Fibroblast of skin of scalp (primary cell): ENCODE measurements at places on chromosomes 11 and 22.

DNA sequence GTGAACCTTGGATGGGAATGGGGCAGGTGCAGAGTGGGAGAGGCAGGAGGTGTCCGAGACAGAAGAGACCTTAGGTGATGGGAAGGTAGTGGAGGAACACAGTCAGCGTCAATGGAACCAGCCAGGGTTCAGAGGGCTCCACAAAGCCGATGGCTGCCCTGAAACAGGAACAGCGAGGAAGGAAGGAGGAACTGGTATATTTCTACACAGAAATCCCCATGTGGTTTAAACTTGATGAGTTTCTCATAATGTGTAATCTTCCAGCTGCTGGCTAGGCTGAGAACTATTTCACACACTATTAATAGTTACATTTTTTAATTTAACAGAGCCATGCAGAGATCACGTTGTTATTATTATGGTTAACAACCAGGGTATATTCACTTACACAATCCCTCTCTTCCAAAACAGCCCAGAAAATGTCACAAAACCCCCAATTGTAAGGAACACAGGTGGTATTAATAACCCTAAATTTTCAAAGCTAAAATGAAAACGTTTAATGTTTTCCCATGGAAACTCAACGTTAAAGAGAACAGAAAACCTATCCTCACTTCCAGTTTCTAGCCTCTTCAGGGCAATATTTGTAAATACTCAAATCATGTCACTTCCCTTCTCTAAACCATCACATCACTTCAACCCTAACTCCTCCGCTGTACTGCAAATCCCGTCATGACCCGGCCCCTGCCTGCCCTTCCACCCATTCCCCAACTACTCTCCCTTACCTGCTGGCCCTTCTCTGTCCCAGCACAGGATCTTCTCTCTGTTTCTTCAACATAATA is 74.5 kb upstream of the ARFGAP3 start:
- DNase-seq = peak; percentile 65

GRCh38 chr22:44333847-44334635 is 21.3 kb upstream of the SHISAL1 start:
- no peak for DNase-seq

- no peak for DNase-seq
These were observed 27.3 kb downstream of the MRTFA start for GRCh38 chr22:40609216-40609615.

DNA sequence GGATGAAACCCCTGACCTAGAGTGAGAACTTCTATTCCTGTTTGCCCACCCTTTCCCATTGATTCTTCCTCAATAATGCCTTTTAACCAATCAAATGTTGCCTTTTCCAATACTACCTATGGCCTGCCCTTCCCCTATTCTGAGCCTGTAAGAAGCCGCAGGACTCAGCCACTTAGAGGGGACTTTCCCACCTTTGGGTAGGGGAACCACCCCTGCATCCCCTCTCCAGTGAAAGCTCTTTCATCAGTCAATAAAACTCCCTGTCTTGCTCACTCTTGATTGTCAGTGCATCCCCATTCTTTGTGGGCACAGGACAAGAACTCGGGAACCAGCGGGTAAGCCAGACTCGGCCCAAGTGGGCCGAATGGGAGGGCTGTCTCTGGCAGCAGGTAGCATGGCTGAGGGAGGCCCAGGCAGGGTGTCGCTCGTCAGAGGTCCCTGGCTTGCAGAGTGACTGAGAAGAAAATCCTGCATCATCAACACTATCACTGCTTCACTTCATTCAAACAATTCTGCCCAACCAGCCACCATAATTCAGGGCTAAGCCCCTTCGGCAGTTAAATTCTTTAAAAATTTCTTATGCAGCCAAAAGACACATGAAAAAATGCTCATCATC is 30.4 kb downstream of the LDHAL6A start:
- no peak for DNase-seq

DNA sequence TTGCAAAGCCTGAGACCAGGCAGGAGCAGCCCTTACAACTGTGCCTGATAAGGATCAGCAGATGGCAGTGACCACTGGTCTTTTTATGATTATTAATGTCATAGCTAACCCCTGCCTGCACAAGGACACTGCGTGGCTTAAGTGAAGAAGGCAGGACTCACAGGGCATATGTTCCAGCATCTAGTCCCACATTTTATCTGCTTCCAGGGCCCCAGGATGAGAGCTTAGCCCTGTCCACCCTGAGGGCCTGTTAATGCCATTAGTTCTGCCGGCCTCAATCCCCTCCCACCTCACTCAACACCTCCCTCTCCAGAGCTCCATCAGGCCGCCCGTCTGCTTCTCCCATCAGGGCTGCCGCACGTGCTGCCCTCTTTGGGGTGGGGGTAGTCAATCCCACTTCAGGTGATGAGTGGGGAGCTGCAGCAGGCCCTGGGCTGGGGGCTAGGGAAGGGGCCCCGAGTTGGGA is 33.1 kb upstream of the TSPAN18 start:
- DNase-seq = no peak

GRCh38 chr11:17976651-17977050 is 36.2 kb downstream of the SERGEF start:
- DNase-seq = no peak

- no peak for DNase-seq
These were observed 1.4 kb upstream of the FTH1 start for GRCh38 chr11:61968758-61969390.

DNA sequence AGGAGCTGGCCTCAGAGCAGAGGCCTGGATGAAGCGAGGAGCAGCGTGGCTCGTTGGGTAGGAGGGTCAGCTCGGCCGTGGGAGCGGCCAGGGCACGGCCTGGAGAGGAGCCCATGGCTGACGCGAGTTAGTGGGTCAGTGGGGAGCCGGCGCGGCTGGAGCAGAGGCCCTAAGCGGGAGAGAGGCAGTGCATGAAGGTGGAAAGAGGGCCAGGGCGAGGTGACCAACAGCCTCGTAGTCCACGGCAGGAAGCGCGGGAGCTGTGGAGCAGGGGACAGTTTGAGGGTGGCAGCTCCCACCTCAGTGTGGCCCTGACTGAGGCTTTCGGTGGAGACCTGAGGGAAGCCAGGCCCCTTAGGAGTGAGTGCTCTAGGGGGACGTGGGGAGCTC is 24.1 kb downstream of the DCPS start:
- DNase-seq = no peak

DNA sequence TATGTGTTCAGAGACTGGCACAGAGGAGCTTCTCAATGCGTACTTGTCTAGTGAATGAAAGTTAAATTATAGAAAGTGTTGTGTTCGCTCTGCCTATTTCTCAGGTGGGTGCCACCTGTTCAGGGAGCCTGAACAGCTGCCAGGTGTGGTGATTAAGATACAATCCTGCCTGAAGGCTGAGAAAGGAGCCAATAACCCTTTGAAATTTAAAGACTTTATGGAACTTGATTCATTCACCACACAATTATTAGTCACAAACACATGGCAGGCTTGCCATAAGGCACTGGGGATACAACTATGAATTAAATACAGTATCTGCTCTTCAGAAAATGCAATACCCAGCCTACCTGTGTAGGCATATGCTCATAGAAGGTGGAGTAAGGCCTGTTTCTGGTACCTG is 92.9 kb upstream of the AMOTL1 start:
- DNase-seq = no peak

GRCh38 chr11:134597452-134597851 is 185.4 kb upstream of the B3GAT1 start:
- no peak for DNase-seq

- no peak for DNase-seq
These were observed 19.2 kb upstream of the TH start for GRCh38 chr11:2190657-2191471.

- no peak for DNase-seq
These were observed 9.0 kb downstream of the MED15 start for GRCh38 chr22:20516399-20516798.

GRCh38 chr22:45911601-45912271 is 65.2 kb downstream of the WNT7B start:
- DNase-seq = peak; percentile 25

- no peak for DNase-seq
These were observed 13.4 kb upstream of the PNPLA3 start for GRCh38 chr22:43910178-43910695.

DNA sequence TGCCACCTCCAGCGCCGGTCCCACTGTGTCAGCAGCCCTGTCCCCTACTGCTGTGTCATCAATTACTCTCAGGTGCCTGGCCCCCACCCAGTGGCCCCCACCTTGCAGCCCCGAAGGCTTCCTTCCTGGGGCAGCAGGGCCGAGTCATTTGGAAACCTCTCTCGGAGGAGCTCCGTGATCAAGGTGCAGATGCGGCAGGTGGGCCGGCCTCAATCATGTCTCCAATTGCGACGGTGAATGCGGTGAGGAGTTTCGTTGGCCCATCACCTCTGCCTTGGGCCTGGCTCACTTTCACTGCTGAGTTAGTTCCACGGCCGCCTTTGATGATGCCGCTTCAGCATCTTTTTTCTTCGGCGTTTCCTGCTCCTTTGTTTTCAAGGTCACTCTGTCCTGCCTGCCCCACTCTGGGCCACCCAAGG is 11.3 kb upstream of the CXCR5 start:
- no peak for DNase-seq

DNA sequence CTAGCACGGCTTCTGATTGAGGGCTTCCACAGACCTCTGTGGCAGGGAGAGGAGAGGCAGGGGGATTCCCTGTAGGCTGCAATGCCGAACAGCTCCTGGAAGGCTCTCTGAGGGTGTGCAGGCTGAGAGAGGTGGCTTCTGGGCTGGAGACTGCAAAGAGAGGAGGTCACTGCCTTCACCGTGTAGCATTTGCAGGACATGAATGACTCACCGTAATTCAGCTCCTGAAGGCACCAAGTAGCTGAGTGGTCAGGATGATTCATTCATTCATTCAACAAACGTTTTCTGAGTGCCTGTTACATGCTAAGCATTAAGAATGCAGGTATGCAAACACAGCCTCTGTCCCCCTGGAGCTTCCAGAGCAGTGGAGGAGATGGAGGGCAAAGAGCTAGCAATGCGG is 18.0 kb upstream of the EIF3D start:
- DNase-seq = peak; percentile 57

GRCh38 chr11:66723693-66724092 is 5.3 kb downstream of the SPTBN2 start:
- no peak for DNase-seq

GRCh38 chr11:36288442-36289225 is 590 bp downstream of the COMMD9 start:
- DNase-seq = no peak

- DNase-seq = peak; percentile 1
These were observed 232.3 kb downstream of the JRKL start for GRCh38 chr11:96622026-96622634.

GRCh38 chr11:27555264-27555663 is 48.7 kb upstream of the LIN7C start:
- DNase-seq = no peak

GRCh38 chr11:1746956-1747752 is 3.2 kb downstream of the IFITM10 start:
- no peak for DNase-seq

DNA sequence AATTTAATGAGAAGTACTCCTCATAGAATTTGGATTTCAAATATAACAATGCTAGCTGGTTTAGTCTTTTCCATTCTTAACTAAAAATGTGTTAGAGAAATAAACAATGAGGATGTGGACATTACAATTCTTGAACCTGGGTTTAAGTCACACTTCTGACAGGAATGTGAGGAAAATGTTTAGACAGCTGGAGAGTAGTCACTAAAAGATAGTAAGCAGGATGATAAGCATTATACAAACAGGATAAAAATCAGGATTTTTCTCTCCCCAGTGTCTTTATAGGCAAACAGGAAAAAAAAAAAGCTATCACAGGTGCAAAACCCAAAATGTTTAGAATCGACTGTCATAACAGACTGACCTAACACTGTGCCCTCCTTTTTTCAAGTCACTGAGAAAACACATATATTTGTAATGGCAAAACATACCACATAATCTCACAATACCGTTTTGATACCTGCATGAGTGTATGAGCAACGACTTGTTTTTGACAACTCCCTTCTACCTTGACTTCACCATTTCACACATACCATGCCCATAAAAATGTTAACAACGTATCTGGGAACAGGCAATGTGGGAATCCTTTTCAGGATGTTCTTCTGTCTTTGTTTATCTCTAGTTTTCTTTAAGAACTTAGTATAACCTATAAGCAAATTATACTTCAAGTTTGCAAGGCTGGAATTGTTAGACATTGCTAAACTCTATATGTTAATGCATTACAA is 242.0 kb downstream of the SBF2 start:
- DNase-seq = no peak

DNA sequence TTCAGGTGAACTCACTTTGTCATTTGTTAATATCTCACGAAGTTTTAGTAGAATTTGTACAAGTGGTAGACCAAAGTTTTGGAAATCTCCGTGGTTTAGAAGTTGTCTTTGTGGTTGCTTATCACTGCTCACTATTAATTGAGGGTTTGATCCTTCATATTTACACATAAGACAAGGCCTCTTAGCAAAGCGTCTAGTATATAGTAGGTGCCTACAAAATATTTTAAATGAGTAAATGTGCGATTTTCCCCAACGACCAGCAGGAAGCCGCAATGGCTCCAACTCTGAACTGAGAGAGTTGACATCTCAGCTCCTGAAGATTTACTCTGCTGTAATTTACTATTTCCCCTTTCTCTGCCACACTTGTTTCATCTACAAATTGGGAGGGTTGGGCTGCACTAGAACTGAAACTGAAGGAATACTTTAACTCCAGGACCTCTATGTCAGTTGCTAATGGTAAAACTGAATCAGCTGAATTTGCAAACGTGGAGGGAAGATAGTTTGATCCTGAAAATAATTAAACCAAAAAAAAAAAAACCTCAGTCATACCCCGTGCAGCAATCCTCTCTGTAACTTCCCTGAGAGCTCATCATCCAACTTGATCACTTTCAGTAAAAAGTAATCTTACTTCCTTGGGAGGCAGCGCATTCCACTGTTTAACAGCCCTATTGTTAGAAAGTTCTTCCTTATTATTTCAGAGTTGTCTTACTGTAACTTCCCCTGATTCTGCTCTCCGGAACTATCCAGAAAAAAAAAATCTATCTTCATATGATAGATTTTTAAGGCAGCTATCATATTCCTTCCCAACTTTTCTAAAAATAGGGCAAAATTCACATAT is 1.3 kb upstream of the SBF2 start:
- DNase-seq = no peak

- no peak for DNase-seq
These were observed 52.0 kb downstream of the RELT start for GRCh38 chr11:73428227-73428626.

DNA sequence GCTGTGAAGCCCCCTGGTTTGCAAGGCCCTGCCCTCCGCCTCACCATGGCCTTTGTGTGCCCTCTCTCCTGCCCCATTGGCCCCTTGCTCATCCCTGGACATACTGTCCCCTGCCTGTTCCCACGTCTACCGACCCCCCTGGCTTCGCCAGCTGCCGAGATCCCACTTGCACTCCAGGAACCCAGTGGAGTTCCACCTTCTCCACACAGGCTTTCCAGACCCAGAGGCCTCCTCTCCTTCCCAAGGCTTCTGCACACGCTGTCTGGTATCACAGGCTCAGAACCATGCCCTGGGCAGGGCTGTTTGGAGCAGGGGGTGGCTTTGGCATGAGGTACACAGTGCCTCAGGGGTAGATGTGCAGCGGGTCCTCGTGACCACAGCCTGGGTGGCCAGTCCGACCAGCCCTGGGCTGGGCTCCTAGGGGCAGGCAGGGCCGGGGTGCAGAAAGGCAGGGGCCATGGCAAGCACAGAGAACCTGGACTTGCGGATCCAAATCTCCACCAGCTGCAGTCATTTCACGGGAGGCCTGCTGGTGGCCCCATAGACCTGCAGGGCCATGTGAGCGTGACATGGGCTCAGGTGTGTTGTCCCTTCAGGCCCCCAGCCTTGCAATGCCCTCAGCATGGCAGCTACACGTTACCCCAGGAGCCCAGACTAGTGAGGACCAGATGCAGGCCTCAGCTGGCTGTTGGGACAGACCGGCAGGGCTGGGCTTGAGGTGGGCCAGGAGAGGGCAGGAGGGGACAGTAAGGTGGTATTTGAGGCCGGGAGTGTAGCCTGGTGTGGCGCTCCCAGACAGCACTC is 9.5 kb downstream of the GRK2 start:
- no peak for DNase-seq
